ENCODE measurements at places on chromosomes 4 and X.

GRCh38 chr4:1713003-1713851 is 1.1 kb upstream of the SLBP start:
- no peak for DNase-seq

DNA sequence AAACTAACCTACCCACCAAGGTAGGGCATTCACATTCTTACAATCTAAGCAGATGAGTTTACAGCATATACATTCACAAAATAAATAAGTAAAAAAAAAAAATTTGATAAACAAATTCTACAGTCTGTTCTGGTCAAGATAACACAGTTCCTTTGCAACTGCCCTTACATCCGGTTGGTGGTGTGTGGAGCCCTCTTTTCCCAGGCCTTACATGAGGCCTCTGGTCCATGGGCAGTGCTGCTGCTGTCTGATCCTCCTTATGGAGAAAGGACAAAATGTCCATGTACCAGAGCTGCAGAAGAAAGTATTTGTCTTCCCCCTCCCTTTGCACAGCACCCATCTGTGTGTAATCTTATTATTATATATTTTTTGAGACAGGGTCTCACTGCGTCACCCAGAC is 2.2 kb upstream of the SEPTIN11 start:
- no peak for DNase-seq

DNA sequence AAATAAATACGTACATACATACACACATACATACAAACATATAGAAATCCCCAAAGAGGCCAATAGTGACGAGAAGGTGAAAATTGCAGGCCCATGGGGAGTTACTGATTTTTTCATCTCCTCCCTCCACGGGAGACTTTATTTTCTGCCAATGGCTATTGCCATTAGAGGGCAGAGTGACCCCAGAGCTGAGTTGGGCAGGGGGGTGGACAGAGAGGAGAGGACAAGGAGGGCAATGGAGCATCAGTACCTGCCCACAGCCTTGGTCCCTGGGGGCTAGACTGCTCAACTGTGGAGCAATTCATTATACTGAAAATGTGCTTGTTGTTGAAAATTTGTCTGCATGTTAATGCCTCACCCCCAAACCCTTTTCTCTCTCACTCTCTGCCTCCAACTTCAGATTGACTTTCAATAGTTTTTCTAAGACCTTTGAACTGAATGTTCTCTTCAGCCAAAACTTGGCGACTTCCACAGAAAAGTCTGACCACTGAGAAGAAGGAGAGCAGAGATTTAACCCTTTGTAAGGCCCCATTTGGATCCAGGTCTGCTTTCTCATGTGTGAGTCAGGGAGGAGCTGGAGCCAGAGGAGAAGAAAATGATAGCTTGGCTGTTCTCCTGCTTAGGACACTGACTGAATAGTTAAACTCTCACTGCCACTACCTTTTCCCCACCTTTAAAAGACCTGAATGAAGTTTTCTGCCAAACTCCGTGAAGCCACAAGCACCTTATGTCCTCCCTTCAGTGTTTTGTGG is 180.7 kb downstream of the AR start:
- DNase-seq = no peak

DNA sequence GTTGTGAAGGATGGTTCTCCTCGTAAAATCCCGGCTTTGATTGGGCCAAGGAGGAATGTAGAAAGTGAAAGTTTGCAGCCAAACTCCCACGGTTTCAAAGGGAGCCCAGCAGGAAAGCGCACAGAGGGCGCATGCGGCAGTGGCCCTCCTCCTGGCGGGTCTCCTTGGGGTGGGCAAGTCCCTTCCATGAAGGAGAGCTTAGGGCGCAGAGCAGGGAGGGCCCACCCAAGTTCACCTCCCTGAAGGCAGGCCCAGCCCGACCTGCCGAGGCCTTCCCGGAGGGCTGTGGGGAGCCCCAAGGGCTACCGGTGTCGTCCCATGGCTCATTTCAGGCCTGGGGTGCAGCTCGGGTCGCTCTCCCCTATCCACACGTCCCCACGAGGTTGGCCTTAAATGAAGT is 2.0 kb downstream of the PDZD4 start:
- DNase-seq = no peak

DNA sequence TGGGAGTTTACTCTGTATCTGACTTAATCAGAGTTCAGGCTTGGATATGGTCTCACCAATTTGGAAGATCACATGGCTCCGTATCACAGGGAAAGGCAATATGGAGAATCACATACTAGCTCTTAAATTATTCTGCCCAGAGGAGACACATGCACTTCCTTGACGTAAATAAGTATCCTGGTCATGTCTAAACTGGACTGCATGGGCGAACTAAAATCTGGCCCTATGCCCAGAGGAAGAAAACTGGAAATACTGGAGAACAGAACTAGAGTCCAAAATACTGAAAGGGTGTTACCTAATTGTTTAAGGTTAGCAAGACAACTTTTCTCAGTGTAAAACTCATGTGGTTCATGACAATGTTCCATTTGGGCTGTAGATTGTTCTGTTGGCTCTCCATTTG is 832.3 kb downstream of the RAB28 start:
- no peak for DNase-seq

DNA sequence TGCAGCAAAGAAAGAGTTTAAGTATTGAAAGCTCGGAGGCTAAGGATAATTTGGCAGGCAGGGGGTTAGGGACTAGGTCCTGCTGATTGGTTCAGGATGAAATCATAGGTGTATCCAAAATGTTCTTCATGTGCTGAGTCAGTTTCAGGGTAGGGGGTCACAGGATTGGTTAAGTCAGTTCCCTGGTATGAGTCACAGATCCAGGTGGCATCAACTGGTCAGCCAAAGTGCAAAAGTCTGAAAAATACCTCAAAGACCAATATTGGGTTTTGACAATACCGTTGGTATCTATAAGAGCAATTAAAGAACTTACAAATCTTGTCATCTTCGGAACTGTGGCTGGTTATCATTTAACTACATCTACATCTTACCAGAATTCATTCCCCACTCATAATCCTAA is 25.6 kb upstream of the PRDM8 start:
- DNase-seq = no peak

DNA sequence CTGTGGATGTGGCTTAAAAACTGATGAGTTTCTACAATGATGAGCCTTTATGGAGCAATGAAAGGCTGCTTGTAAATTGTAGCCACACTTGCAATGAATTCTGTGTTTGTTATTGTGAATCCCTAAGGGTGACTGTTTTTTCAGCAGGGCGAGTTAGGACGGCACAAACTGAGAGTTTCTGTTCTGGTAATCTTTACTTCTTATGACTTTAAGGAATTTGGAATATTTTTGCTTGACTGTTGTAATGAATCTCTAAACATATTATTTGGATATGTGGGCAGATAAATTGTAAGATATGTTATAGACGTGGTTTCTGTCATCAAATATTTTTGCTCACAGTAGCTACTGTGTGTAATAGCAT is 22.2 kb downstream of the RBPJ start:
- DNase-seq = no peak

GRCh38 chrX:120753413-120754251 is 122.0 kb downstream of the CT47B1 start:
- DNase-seq = no peak

- peak; percentile 44 for DNase-seq
Observed at GRCh38 chr4:4575284-4576211, 33.7 kb upstream of the STX18 start.

DNA sequence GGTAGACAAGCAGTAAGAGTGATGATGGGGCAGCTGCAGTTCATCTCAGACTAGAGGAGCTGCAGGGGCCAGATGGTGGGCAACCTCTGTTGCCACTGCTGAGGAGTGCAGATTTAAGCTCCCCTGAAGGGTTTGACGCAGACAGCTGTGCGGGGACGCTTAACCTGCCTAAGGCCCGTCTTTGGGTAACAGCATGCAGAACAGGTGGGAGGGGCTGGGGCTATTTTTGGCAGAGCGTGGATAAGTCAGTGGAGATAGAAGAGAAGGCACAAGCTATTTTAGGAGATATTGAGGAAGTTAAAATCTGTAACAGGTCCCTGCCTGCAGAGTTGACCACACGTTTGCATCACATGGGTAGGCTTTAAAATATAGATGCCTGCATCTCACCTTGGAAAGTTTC is 10.5 kb downstream of the CD99 start:
- no peak for DNase-seq

DNA sequence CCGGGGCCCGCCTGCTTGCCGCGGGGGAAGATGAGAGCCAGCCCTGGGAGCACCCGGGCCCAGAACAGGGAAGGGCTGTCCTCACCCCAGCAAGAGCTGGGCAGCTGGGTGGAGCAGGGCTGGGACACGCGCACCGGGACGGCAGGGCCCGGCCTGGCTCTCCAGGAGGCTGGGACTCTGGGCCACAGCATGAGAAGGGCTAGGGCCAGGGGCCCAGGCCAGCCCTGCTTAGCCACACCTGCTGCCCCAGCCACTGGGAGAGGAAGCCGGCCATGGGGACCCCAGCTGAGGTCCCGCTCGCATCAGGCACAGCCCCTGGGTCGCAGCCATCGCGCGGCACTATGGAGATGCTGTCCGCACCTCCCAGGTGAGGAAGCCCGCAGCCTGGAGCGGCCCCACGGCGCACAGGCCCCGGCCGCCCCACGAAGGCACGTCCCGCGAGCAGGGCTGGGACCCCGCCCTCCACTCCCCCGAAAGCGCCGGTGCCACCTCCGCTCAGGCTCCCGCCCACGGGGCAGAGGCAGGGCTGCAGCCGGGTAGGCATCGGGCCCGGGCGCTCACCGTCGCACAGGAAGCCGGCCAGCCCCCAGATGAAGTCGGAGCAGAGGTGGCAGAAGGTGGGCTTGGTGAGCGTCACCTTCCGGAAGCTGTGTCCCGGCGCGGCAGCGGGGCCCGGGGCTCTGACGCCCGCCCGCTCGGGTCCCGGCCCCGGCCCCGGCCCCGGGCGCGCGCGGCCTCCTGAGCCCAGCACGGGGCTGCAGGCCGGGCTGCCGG is 531 bp downstream of the DGKQ start:
- peak; percentile 15 for DNase-seq

DNA sequence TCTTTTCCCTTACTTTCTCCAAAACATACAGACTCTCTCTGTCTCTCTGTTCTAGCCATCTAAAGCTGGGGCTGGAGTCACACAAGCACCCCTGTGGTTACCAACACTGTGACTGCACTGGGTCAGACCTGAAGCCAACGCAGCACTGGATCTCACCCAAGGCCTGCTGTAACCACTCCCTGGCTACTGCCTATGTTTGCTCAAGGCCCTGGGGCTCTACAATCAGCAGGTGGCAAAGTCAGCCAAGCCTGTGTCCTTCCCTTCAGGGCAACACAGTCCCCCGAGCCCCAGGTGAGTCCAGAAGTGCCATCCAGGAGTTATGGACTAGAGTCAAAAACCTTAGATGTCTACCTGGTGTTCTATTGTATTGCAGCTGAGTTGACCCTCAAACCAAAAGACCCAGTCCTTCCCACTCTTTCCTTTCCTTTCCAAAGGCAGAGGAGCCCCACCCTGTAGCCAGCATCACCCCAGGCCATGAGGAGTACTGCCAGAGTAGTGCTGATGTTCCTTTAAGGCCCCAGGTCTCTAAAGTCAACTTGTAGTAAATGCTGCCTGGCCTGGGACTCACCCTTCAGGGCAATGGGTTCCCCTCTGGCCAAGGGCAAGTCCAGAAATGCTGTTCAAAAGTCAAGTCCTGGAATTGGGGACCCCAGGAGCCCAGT is 58.8 kb upstream of the RAP2C start:
- DNase-seq = no peak

- DNase-seq = no peak
Observed at GRCh38 chrX:69066966-69067525, 98.2 kb downstream of the PJA1 start.

- DNase-seq = no peak
Observed at GRCh38 chr4:137293281-137293680, 239.0 kb downstream of the PCDH18 start.

DNA sequence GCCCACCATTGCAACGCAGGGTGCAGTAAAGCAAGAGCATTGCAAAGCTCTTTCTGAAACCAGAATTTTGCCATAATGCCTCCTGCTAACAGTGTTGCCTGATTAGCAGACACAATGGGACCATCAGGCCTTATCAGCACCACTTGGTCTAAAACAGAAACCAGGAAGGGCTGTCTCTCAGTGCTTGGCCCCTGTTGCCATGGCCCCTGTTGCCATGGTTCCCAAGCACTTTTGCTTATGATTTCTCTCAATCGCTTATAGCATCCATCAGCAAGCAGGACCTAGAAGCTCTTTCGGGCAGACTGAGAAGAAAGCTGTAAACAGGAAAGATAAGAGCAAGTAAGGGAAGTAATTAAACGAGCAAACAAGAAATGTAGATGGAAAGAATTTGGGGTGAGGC is 36.8 kb downstream of the RTL5 start:
- peak; percentile 44 for DNase-seq

DNA sequence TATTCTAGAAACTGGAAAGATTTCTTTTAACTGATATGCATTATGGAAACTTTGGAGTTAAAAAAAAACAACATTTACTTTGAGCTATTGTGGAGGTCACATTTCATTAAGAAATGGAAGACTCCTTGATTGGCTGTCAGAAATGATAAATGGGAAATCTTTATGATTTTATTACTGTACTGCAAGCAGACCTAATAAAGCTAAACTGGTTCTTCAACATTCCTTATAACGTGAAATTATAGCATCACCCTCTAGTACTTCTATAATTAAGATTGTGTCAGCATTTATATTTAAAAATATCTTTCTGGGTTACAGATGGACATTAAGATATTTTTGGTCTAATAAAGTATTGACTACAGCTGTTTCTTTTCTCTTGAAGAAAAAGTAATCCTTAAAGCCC is 213.8 kb upstream of the PACRGL start:
- DNase-seq = no peak

DNA sequence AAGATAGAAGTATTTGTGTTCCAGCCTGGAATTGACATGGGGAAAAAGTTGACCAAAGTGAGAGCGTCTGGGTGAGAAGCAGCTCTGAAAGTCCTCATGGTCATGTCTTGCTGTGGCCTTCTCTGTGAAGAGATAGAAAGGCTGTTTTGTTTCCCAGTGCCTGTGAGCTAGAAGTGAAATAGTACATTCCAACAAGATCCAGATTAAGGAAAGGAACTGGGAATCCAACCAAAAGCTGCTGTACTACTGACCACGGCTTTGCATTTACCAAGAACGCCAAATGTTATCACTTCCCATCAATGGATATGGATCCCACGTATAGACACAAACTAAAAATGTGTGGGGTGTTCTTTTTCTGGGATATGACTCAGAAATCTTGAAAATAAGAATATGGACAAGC is 51.2 kb downstream of the TENM3 start:
- no peak for DNase-seq

DNA sequence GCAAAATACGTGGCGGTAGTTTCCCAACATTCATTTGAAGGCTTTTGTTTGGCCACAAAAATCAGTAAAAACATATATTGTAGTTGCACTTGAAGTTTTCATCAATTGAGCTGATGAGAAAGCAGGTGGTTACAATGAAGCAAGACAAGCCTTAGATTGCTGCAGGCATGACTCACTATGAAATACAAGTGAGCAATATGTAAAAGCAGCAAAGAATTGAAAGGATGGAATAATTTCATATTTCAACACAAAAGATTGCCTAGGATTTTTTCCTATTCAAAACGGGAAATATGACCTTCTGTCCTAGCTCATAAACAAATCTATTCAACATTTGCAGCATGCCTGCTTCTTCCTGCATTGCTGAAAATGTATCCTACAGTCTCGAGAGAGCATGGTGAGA is 190.9 kb upstream of the BANK1 start:
- no peak for DNase-seq

All from kidney capillary endothelial cell (primary cell).